ENCODE measurements at places on chromosomes 3 and 15. TPM values are rescaled to one million over a fixed set of nuclear protein-coding genes. Genes with fewer than 3 reads are reported as not detected.

GRCh38 chr3:49411968-49412631 lies at the start of the genes RHOA and TCTA:
RHOA (minus strand) TSS chr3:49411976; CDS start chr3:49375589, 36,387 bp downstream.
TCTA (plus strand) TSS chr3:49412423; CDS start chr3:49412427, 4 bp downstream.
- peak; percentile 100 for DNase-seq

- no peak for DNase-seq
Measured at GRCh38 chr3:15800327-15800726, 2.5 kb upstream of the ANKRD28 start.

DNA sequence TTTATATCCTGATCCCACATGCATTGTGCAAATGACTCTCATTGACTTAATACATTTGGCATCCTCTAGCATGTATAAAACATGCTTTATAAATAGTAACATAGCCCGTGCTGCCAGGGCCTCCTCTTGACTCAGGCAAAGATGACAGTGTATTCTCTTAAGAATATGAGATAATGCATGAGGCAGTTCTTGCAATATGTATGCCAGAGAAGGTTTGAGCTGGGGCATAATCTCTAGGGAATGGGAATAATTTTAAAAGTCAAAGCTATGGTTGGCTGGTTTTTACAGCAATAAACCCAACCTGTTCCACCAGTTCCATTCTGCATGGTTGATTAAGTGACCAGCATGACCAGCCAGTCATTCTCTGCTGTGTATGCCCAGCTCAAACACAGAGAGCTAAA lies 179.0 kb upstream of the PFN2 start:
- no peak for DNase-seq

DNA sequence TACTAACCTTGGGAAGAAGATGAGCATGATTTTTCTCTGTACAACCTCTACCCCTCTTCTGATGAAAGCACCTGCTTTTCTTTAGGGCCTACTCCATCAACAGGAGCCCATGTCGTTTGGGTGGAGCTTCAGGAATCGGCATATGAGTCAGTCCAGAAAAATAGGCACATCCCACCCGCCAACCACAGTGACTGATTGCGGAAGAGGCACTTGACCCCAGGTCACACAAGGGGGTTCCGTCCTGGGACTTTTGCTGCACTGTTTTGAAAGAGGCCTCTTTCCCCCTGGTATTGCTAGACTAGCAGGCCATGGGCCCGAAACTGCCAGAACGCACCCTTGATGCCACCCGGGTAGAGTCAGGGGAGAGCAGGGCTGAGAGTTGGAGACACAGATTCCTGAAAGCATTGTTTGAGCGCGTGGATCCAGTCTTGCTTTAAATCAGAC lies 19.3 kb upstream of the NRROS start:
- peak; percentile 88 for DNase-seq

GRCh38 chr3:125428216-125428830 lies 53.2 kb upstream of the ZNF148 start:
- DNase-seq: no peak

DNA sequence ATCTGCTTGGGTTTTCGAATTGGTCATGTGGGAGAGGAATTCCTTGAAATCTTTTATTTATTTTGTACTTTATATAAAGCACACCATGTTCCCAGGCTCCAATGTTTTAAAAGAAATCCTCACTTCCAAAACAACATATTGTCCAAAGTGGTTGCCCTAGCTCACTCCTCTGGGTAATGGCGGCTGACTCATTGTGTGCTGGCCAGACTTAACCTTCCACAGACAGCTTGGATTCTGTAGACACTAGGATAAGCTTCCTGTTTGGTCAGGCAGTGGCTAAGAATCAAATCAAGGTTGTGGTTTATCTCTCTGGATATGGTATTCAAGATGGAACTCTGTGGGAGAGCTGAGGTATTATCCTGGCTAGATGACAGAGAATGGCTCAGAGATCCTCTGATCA lies 55.8 kb upstream of the FAM98B start:
- DNase-seq: no peak

DNA sequence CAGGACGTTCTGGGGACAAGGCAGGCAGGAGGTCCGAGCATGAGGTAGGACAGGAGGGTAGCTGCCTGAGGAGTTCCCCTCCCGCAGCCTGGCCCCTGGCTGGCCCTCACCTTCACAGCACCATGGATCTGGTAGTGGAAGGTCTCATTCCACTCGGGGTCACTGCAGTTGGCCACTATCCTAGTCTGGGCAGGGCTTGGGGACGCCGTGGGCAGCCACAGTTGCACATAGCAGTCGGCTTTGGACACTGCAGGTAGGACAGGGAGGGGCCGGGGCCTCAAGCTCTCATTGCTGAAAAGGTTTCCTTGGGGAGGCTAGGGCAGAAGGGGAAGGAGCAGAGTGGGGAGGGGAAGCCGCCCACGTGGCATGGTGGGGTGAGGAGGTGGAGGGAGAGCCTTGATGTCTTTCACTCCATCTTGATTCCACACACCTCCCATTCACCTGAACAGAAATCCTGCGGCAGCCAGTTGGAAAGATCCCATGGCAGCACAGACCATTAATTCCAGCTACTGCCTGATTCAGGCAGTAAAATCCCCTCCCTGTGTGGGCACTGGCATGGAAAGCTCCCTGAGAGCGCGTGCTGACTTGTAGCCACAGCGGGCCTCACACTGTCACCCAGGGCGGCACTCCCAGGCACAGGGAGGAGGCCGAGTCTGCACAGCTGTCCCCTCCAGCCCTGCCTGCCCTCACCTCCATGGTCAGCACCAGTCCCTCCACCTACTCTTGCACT lies 2.1 kb downstream of the PLA2G4F start:
- no peak for DNase-seq

- no peak for DNase-seq
Measured at GRCh38 chr3:107705046-107705445, 182.3 kb downstream of the BBX start.

DNA sequence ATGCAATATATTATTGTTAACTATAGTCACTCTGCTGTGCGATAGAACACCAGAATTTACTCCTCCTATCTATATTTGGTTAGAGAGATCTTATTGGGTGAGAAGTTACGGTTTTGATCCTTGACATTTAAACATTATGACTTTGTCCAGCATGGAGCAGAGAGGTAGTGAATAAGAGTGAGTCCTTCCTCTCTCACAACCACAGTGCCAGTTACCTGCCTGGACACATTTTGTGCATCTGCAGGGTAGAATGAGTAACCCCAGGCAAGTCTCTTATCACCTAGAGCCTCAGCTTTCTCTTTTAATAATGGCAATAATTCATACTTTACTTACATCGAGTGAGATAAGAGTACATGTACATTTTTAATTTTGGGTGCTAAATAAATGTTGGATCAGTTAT lies 24.1 kb downstream of the KAT2B start:
- DNase-seq: no peak

- DNase-seq: no peak
Measured at GRCh38 chr3:52352566-52352965, 36.4 kb downstream of the DNAH1 start.

GRCh38 chr3:164470471-164470870 lies 607.8 kb downstream of the SI start:
- no peak for DNase-seq

DNA sequence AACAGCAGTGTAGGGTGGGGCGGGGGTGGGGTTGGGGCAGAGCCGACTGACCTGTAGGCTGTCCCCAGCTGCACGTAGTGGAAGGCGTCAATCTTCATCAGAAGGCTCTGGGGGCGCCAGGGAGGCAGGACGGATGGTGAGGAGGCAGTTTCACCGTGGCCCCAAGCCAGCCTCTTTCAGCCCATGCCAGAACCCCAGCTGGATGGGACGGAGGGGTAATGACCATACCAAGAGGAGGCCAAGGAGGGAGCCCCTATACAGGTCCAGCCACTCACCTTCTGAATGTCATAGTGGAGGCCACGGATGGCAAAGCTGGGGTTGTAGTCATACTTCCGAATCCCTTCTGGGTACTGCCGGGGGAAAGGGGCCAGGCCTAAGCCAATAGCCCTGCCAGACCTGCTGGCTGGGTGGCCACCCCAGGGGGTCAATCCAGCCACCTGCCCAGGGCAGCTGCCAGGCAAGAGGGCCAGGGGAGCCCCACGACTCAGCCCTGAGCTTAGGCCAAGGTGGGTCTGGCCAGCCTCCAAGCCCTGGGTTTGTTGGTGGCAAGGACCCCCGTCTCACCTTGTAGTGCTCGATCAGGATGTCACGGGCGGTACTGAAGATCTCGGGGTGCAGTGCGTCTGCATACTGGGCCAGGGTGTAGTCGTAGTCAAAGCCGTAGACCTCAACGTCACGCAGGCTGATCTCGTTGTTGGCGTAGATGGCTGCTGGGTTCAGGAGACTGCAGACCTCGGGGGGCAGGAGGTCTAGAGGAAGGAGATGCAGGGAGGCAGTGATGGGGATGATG lies 4.9 kb downstream of the NT5DC2 start:
- DNase-seq: no peak

GRCh38 chr15:46260937-46261336 lies 626.1 kb downstream of the SQOR start:
- DNase-seq: no peak

GRCh38 chr15:52039925-52040781 lies 21.1 kb downstream of the MAPK6 start:
- DNase-seq: no peak

DNA sequence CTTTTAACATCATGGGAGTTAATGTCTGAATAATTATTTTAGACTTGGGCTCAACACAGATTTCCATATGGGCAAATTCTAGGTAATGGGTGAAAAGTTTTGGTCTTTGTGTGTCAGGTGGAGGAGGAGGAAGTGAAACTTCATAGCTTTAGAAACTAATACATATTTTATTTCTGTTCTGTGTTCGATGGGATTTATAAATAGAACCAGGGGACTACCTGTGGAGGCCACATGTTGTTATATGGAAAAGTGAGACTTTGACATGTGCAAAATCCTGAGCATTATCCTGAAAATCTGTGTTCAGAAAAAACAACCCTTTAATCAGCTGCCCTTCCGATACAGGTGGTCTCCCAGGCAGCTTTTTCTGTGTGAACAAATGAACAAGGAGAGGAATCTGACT lies 209.5 kb downstream of the SOX2 start:
- no peak for DNase-seq

- DNase-seq: no peak
Measured at GRCh38 chr15:68051109-68051508, 3.0 kb upstream of the PIAS1 start.

DNA sequence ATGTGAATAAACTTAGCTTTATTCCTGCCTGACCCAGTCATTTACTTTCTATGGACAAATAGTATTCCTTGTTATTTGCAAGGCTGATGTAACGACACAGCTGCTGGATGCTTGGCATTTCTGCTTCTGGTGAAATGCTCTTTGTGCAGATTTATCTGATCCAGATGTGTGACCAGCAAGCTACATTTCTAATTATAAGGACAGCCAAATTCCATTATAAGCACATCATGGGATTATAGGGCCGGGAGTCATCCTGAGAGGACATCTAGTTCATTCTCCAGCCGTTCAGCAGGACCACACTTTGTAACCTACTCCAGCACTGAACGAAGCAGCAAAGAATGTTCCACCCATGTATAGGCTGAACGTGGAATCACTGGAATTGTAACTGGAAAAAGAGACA lies 42.9 kb downstream of the FNDC3B start:
- DNase-seq: no peak

DNA sequence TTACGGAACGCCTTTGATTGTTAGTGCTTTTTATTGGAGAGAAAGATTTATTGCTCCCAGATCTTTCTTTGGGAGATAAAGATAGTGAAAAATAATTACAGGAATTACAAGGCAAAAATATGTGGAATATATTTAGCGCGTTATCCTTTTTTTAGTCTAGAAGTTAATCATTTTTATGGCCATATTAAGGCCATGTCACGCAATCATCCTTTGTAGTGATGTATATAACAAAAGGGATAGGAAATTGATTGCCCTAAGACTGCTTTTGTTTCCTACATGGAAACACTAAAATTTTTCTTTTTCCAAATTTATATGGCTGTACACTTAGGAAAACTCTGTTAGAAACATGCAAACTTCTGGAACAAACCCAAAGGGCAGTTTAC lies 1.5 kb downstream of the TRPC1 start:
- DNase-seq: no peak

- DNase-seq: no peak
Measured at GRCh38 chr3:171829841-171830517, 13.2 kb upstream of the TMEM212 start.

DNA sequence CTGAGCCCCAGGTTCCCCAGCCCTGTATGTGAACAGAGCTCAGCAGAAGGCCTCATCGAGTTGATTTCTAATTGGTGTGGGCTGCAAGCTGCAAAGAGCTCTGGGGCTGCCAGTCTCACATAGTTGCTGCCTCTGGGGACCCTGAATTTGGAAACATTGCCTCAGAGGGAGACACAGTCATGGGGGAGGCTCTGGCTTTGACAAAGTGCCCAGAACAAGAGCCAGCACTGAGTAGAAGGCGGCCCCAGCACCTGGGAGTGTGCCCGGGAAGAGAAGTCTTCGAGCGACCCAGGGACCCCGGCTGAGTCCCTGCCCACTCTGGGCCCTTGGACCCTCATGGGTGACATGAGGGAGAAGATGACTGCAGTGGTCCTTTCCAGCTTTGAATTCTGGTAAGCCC lies 7.3 kb downstream of the NTRK3 start:
- DNase-seq: no peak

GRCh38 chr3:159787794-159788205 lies 200.8 kb upstream of the IL12A start:
- DNase-seq: no peak

- DNase-seq: no peak
Measured at GRCh38 chr15:47987461-47987860, 133.3 kb upstream of the SLC24A5 start.

DNA sequence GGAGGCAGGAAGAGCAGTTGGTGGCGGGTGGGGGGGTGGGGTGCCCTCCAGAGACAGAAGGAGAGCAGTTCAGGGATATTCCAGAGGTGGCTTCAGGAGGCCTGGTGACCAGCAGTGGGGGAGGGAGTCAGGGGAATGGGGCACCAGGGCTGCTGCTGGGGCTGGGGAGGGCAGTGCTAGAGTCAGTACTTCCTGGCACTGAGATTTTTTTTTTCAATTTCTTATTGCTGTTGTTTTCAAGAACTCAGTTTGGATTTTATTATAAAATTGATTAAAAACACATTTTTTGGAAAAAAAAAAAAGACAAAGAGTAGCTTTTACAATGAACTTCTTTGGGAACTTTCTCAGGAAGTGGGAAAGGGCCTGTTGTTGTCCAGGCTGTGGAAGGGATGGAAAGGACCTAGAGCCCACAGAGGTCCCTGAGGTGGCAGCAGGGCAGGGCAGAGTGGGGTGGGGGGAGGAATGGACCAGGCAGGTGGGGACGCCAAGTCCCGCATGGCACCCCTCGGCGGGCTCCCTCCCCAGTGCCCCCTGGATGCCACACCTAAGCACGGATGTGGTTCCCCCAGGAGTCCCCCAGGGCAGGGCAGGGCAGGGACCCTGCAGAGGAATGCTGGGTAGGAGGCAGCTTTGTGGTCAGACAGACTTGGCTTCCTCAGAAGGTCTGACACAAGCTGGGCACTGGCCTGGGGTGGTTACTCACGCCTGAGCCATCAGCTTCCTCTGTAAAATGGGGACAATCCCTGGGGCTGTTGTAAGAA lies 8.5 kb upstream of the ANPEP start:
- DNase-seq: no peak

Gene TMEM44
- 27.2 TPM for total RNA-seq

Gene LDHAL6B
- total RNA-seq: not detected

Gene ATOSA
- 30.7 TPM for total RNA-seq

Gene ACKR2
- 0.81 TPM for total RNA-seq

Gene ITPKA
- 1.1 TPM for total RNA-seq

Gene OR5K4
- total RNA-seq: not detected

Gene RTP1
- not detected for total RNA-seq

Gene CLDN16
- total RNA-seq: not detected

Gene CNTN4
- total RNA-seq: 0.27 TPM

Gene SEMA6D
- under 0.01 TPM for total RNA-seq

Gene LRTM1
- not detected for total RNA-seq

Gene LNP1
- total RNA-seq: 1.6 TPM

Data from hematopoietic multipotent progenitor cell (in vitro differentiated cells).